ENCODE measurements at places on chromosomes 5 and 9. TPM values are rescaled to one million over a fixed set of nuclear protein-coding genes. Genes with fewer than 3 reads are reported as not detected.

WDR38 gene
- total RNA-seq = 23.1 TPM

PCDHA11 gene
- 2.8 TPM for total RNA-seq

ZDHHC11B gene
- total RNA-seq = 13.2 TPM

CBY3 gene
- total RNA-seq = not detected

GRCh38 chr5:38603691-38604090, 47.2 kb upstream of the LIFR start:
- no peak for DNase-seq

DNA sequence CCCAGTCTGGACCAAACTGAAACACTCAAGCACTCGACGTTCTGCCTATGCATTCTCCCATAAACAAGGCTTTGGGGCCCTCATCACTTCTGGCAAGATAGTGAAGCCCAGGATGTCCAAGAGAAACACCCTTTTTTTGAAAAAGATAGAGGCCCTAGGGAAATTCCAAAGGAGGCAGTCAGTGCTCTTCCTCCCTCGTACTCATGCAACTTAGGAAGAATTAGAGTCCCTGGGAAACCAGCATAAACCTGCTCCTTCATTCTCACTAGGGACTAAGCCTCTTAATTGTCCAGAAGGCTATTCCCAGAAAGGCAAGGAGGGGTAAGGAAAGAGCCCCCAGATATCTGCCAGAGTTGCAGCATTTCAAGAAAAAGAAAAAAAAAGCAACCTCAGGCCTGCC, 7.8 kb upstream of the RUSC2 start:
- DNase-seq = no peak

- no peak for DNase-seq
Observed at GRCh38 chr9:121340676-121341392, 29.2 kb downstream of the STOM start.

CDC20B gene
- 5.5 TPM for total RNA-seq

DNA sequence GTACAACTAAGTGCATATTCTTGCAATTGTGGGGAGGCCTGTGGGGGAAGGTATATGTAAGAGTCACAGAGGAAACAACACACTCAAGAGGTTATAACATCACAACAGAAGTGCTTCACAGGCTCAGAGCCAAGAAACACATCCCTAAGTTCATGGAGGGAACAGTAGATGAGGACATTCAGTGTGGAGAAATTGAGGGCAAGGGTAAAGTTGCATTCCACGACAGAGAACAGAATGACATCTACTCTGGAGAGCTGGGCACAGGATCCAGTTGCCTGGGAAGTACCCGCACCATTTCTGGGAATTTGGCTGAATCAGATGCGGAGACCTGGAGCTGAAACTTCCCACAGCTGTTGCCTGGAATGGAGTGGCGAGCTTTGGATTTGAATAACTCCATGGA, 197.2 kb downstream of the NXNL2 start:
- DNase-seq = no peak

FCN2 gene
- total RNA-seq = not detected

ABO gene
- 7.6 TPM for total RNA-seq

DNA sequence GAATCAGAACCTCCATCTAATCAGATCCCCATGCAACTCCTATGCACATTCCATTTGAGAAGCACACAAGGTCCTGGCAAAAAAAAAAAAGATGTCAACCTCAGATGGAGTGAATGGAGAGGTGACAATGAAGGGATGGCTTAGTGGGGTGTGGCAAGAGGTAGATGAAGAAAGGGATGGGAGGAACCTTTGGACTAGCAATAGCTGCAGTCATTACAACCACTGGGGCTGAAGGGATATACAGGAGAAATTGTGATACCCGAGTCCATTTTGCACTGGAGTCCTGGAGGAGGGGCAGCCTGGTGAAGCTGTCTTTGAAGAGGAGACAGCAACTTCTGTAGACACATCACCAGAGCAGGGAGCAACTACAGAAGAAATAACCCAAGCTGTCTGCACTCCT, 219.6 kb downstream of the ENC1 start:
- no peak for DNase-seq

DNA sequence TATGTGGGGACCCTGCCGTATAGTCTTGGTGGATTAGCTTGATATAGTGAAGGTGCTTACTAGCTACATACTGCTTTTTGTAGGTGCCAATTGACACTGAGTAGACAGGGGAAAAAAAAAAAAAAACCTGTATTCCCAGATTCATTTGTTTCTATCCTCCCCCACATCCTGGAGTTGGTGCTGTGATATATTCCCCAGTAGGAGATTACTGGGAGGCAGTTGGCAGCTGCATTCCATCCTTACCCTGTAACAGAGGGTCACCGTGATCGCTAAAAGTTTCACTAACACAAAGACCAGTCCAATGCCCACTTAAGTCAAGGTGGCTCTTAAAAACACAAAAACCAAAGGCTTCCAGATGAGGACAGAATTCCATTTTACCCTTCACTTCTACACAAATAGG, 27.4 kb upstream of the TOMM5 start:
- DNase-seq = no peak

- no peak for DNase-seq
Observed at GRCh38 chr5:157799578-157799977, 56.1 kb downstream of the LSM11 start.

DNA sequence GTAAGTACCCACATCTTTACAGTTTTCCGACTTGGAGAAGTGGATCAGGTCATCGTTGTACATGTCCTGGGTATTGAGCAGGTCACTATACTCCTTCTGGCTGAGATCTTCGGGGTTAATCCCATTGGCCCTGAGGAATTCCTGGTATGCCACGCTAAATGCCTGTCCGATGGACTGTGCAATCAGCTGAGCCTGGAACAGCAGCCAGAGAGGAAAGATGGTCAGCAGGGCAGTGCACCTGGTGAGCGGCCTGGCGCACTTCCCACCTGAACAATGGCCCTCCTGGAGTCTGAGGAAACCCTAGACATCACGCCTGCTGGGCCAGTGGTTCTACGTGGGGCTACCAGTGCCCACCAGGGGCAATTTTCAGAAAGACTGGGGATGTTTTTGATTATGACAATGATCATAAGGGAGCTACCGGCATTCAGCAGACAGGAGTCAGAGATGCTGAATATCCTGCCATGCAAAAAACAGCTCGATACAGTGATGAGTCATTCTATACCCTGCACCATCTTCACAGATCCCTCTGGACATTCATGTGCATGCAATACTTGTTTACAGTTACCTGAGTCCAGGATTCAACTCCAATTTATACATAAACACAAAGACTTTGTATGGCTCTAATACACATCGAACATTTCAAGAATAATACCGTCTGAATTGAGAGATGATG, 127.2 kb downstream of the ENTREP1 start:
- DNase-seq = no peak

TAF1L gene
- not detected for total RNA-seq

ACOT12 gene
- total RNA-seq = not detected

- no peak for DNase-seq
Observed at GRCh38 chr9:95952471-95952870, 77.0 kb downstream of the ERCC6L2 start.

GRCh38 chr5:61162832-61163567, 732 bp upstream of the SMIM15 start:
- peak; percentile 24 for DNase-seq

DBH gene
- total RNA-seq = not detected

- no peak for DNase-seq
Observed at GRCh38 chr5:123776761-123777160, 264.8 kb downstream of the CSNK1G3 start.

- DNase-seq = no peak
Observed at GRCh38 chr5:73709536-73710129, 83.6 kb downstream of the ARHGEF28 start.

TXNDC8 gene
- total RNA-seq = not detected

- DNase-seq = no peak
Observed at GRCh38 chr5:116032991-116033390, 719 bp downstream of the ARL14EPL start.

DNA sequence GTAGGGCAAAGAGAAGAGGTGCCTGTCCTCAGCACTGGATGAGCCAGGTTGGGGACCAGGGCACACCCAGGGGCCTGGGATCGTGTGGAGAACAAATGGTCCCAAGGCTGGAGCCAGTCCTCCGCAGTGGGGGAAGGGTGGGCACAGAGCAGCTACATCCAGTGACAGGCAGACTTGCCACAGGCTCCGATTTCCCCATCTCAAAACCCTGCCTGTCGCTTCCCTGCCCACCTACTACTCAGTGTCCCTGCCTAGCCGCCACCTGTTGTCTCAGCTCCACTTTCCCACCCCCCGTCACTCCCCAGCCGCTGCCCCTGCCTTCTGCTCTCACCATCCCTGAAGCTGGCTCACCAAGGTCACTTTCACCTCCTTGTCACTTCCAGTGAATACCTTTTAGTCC, 13.9 kb upstream of the ENHO start:
- no peak for DNase-seq

DNA sequence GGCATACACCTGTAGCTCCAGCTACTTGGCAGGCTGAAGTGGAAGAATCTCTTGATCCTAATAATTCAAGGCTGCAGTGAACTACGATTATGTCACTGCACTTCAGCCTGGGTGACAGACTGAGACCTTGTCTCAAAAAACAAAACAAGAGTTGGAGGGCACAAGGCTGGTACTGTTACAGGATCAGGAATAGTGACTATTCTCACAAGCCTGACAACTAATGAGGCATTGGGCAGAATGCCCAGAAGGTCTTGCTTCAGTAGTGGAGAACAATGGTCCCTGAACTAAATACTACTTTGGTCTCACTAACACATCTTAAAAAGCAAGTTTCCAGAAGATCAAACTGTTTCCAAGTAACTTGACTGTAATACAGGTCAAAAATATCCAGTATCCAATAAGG, 182.9 kb upstream of the RFX3 start:
- no peak for DNase-seq

ST6GALNAC6 gene
- total RNA-seq = 87.9 TPM

DNA sequence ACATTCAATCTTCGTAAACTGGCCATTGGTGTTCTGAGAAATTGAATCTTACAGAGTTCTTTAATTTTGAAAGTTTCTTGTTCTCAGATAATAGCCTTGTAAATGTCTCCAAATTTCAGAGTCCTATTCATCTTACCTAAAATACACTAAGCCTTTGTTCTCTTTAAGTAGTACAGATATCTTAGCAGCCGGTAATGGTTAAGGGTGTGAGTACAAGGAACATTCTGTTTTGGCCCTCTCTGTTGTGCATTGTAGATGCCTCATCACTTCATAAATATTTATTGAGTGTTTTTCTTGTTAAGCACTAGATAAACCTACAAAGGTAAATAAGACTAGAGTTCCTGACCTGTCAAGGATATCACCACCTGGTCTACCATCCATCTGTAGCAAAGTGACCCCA, 35.2 kb downstream of the ZCCHC7 start:
- DNase-seq = no peak

- DNase-seq = no peak
Observed at GRCh38 chr9:82081496-82081895, 92.9 kb downstream of the SPATA31D1 start.

DNA sequence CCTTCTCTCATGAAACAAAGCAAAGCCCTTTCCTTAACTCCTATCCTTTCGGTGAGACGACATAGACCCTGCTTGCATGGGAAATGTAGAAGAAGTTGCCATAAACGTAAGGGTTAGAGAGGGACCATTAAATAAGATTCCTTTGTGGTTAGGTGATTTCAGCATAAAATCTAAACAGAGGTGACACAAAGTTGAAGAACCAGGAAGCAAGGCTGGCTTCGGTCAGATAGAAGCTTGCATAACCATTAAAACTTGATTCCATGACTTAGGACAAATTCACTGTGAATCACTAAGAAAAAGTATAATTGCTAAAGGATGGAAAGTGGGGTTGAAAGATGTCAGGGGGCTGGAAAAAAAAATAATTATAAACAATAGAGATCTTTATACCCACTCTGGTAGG, 30.9 kb upstream of the ABLIM3 start:
- DNase-seq = no peak

F12 gene
- total RNA-seq = 7.8 TPM

GRCh38 chr5:154701181-154701580, 54.0 kb upstream of the LARP1 start:
- no peak for DNase-seq

DNA sequence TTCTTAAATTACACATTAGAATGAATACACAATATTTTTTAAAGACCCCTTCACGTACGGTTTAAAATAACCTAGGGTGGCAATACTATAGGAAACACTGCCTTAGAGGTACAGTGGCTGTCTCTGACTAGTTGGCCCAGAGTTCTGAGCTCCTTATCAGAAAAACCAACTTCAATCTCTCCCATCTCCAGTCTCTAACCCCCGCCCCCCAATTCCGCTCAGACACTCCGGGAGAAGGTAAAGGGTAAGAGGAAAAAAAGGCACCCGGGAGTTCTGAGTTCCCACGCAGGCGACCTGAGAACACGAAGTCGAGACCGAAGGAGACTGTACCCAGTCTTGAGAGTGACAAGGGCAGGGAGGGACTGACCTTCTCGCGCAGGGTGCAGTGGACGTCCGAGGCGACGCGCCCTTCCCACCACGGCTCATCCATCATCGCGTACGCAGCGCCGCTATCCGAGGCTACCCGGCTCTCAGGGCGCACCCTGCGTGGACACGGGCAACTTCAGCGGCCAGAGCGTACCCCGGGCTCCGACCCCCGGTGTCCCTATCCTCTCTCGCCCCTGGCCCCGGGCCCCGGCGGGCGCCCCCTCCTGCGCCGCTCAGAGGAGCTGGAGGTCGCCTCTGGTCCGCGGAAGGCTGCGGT, 752 bp downstream of the CCNJL start:
- peak; percentile 45 for DNase-seq

SPAG8 gene
- total RNA-seq = 34.0 TPM

NPR3 gene
- 6.3 TPM for total RNA-seq

DNA sequence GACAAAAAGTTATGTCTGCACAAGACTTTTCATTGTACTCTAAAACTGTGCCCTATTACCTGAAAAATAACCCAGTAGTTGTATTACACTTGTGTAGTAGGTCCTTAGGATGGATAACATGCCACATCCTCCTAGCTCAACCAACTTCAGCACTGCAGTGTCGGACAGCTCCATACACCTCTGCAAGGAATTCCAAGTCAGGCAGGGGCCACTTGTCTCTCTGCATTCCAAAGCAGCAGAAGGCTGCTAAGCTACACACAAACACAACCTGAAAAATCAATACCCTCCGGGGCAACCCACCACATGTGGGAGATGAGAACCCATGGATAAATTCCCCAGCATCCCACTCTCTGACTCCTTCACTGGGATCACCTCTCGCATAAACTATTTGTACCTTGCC, 50.2 kb downstream of the MED10 start:
- DNase-seq = no peak

GRCh38 chr9:135295551-135296300, 183.9 kb upstream of the PPP1R26 start:
- DNase-seq = no peak
